MCF 10A (cell line): ENCODE measurements at places on chromosomes 7 and 10. TPM values are rescaled to one million over a fixed set of nuclear protein-coding genes. Genes with fewer than 3 reads are reported as not detected.
A peak's percentile ranks its signal among the peaks of the same experiment; 100 is the strongest.

GRCh38 chr10:27104919-27105318 is 4.6 kb upstream of the ANKRD26 start:
- no peak for DNase-seq
- H3K4me1 ChIP-seq = peaks cover 8% of the 10 kb centered on the region
- H3K27ac ChIP-seq = no peak overlapping the region
- no peaks in the 10 kb centered on the region for H3K27me3 ChIP-seq
- peaks cover 43% of the 10 kb centered on the region for H3K36me3 ChIP-seq

The FXYD4 gene
- not detected in 2 replicates for total RNA-seq

GRCh38 chr7:16975712-16976111 is 93.9 kb upstream of the AGR3 start:
- peaks cover 16% of the 10 kb centered on the region for H3K4me1 ChIP-seq
- H3K27ac ChIP-seq = no peak overlapping the region
- no peaks in the 10 kb centered on the region for H3K27me3 ChIP-seq

The NODAL gene
- not detected in 2 replicates for total RNA-seq

DNA sequence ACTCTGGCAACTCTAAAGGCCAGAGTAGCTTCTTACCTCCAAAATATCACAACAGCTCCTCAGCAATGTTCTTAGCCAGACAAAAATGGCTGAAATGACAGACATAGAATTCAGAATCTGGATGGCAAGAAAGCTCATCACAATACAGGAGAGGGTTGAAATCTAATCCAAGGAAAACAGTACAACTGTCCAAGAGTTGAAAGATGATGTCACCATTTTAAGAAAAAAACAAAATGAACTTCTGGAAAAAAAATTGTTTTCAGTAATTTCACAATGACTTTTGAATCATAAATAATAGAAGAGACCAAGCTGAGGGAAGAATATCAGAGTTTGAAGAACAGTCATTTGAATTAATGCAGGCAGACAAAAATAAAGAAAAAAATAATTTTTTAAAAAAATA is 479.5 kb downstream of the ZWINT start:
- H3K36me3 ChIP-seq = no peaks in the 10 kb centered on the region
- H3K27ac ChIP-seq = no peak overlapping the region
- DNase-seq = no peak
- no peak overlapping the region for H3K4me3 ChIP-seq

DNA sequence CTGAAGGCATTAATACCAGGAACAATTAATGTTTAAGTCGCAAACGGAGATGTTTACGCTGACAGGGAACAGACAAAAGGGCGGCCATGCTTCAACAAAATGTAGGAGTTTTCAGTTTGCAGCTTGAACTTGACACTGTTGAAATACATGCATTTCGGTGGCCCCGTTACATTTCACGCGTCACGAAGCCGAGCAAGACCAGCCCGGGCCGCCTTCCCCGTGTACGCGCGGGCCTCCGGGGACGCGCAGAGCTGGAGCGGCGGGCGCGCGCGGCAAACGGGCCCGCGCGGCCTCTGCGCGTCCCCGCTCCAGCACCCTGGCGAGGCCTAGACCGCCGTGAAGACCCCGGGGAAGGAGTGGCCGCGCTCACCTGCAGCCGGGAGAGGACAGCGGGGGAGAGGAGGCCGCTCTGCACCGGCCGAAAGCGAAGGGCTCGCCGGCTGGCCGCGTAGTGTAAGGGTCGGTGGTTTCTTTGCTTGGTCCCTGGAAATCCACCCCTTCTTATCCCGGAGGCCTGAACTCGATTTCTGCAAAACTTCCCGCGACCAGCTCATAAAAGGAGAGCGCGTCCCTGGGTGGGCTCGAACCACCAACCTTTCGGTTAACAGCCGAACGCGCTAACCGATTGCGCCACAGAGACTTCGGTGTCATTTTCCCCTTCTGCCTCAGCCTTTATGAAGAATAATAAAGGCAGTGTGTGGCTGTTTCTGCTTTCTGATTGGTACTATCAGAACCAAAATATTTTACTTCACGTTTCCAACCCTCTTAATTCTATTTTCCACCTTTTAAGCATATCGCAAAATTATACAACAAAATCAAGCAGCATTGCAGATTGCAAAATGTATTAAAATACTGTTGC is 11.4 kb upstream of the EBLN1 start:
- H3K27me3 ChIP-seq = no peaks in the 10 kb centered on the region
- peaks cover 17% of the 10 kb centered on the region for H3K36me3 ChIP-seq
- H3K27ac ChIP-seq = peak overlapping the region; percentile 82

- H3K27me3 ChIP-seq = peaks cover 27% of the 10 kb centered on the region
- H3K4me1 ChIP-seq = peaks cover 11% of the 10 kb centered on the region
- no peak for DNase-seq
- H3K36me3 ChIP-seq = no peaks in the 10 kb centered on the region
Observed at GRCh38 chr10:16297642-16298041, 139.2 kb upstream of the PTER start.

GRCh38 chr10:32190890-32191491 is 134.8 kb upstream of the KIF5B start:
- H3K27me3 ChIP-seq = no peaks in the 10 kb centered on the region
- no peak overlapping the region for H3K4me3 ChIP-seq
- H3K27ac ChIP-seq = no peak overlapping the region
- no peaks in the 10 kb centered on the region for H3K36me3 ChIP-seq

DNA sequence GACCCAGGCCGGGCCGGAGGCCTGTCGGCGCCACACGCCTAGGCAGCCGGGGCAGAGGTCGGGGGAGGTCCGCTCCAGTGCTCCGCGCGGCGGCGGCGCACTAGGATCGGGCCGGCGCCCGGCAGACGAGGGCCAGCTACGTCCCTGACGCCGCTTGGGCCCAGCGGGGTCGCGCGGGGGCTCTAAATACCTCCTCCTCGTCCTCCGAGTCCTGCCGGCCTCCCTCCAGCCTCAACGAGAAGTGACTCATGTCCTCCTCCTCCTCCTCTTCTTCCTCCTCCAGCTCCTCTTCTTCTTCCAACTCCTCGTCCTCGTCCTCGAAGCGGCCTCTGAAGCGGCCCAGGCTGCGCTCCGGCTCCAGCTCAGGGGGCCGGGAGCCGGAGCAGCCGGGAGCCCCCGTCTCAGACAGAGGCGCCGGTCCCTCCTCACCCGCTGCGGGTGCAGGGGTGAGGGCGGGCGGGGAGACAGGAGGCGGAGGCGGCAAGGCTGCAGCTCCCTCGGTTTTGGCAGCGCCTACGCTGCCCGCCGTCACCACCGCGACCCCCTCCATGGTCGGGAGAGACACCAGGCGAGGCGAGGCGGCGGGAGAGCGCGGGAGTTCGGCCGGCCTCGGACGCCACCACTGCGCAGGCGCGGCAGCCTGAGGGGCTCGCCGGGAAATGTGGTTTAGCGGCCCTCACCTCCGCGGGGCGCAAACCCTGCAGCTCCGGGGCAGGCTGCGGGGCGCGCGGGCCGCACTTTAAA is at the start of gene PCGF6:
Gene PCGF6, minus strand, starts transcription at position 624 of the 744 bp plus-strand sequence. Its CDS starts 74 bp downstream, at position 550.
- peak within 1 kb of the TSS; percentile 89 for H3K4me3 ChIP-seq
- peak; percentile 78 for DNase-seq
- H3K27ac ChIP-seq = peak within 1 kb of the TSS; percentile 79
- H3K36me3 ChIP-seq = peaks cover 12% of the 10 kb centered on the region

- peak overlapping the region; percentile 87 for H3K27ac ChIP-seq
- H3K4me3 ChIP-seq = peak overlapping the region; percentile 6
- H3K36me3 ChIP-seq = peaks cover 4% of the 10 kb centered on the region
- DNase-seq = peak; percentile 41
- no peaks in the 10 kb centered on the region for H3K27me3 ChIP-seq
- peaks cover 17% of the 10 kb centered on the region for H3K4me1 ChIP-seq
Observed at GRCh38 chr10:4532467-4532866, 293.5 kb upstream of the AKR1E2 start.

- no peaks in the 10 kb centered on the region for H3K27me3 ChIP-seq
- H3K36me3 ChIP-seq = no peaks in the 10 kb centered on the region
- peaks cover 10% of the 10 kb centered on the region for H3K4me1 ChIP-seq
- peak overlapping the region; percentile 6 for H3K27ac ChIP-seq
- DNase-seq = no peak
- no peak overlapping the region for H3K4me3 ChIP-seq
Observed at GRCh38 chr7:16293669-16294425, 127.5 kb downstream of the CRPPA start.
